GM23338 (cell line): ENCODE measurements at places on chromosomes 4 and X. TPM values are rescaled to one million over a fixed set of nuclear protein-coding genes. Genes with fewer than 3 reads are reported as not detected.

Gene XG
- total RNA-seq, result 0.28 and 0.97 TPM in 2 replicates

GRCh38 chr4:117383468-117383867, 298.1 kb upstream of the TRAM1L1 start:
- H3K4me1 ChIP-seq, result no peaks in the 10 kb centered on the region; the same call in 1 of the 2 replicates
- H3K27me3 ChIP-seq, result no peaks in the 10 kb centered on the region
- H3K36me3 ChIP-seq, result no peaks in the 10 kb centered on the region
- DNase-seq, result no peak
- H3K27ac ChIP-seq, result no peak overlapping the region
- H3K4me3 ChIP-seq, result no peak overlapping the region

Gene TMEM164
- 12.8 and 17.2 TPM in 2 replicates for total RNA-seq

GRCh38 chrX:95764972-95765451, 919.6 kb upstream of the DIAPH2 start:
- peak; percentile 68 for DNase-seq
- no peaks in the 10 kb centered on the region for H3K36me3 ChIP-seq
- H3K4me1 ChIP-seq, result peaks cover 16% of the 10 kb centered on the region
- peak overlapping the region; percentile 62; the same call in 1 of the 2 replicates for H3K27ac ChIP-seq

DNA sequence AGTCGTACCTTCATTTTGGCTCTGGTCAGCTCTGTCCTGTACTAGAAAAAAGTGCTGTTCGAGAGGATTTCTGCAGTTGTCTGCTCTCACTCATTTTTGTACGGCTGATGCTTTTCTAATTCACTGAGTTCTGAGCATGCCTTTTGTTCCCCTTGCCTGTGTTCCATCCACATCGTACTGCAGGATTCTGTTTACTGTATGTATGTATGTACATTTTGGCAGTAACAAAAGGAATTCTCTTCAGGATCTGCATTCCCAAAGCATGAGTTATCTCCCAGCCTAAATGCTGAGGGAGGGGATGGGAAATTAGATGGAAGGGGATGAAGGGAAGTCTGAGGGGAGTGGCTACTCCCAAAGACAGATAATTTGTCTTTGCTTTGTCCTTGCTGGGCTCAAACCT, 87.6 kb downstream of the GBA3 start:
- H3K36me3 ChIP-seq, result 0 out of 2 replicates have a peak, but pooled peaks cover 2% of the 10 kb centered on the region
- no peak overlapping the region for H3K27ac ChIP-seq
- H3K4me1 ChIP-seq, result peaks cover 4% of the 10 kb centered on the region; the same call in 1 of the 2 replicates
- H3K4me3 ChIP-seq, result no peak overlapping the region
- H3K27me3 ChIP-seq, result no peaks in the 10 kb centered on the region

Gene IBSP
- not detected in 2 replicates for total RNA-seq
